ENCODE measurements at places on chromosomes 2 and 18.

GRCh38 chr2:134070281-134070741 lies 183.6 kb upstream of the MGAT5 start:
- DNase-seq, result no peak

DNA sequence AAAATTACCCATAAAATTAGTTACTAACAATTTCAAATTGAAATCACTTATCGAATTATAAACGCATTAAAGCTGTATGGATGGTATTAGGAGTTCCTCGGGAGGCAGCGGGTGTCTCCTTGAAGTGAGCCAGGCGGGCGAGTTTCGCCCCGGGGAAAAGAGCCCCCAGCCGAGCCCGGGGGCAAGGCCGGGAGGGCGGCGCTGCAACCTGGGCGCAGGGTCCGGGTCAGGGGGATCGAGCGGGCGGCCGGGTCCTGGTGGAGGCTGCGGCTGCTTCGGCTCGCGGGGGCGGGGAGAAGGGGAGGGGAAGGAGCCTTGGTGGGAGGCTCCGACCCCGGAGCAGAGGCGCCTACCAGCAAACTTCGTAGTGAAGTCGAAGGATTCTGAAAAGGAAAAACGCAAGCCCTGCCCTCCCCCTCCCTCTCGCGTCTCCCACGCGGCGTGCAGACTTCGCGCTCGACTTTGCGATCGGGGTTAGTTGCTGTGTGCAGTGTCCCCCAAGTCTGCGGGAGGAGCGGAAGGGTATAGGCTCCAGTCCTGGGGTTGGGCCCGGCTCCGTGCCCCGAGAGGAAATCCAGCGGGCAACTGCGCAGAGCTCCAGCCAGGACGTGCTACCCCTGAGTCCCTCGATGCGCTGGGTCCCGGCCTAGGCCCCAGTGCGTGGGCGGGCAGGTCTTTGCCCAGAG lies 140.8 kb downstream of the MEIS1 start:
- no peak for DNase-seq

GRCh38 chr2:126782648-126783047 lies 116.0 kb upstream of the TEX51 start:
- no peak for DNase-seq

- DNase-seq, result no peak
Observed at GRCh38 chr2:197803033-197803444, 1.4 kb upstream of the PLCL1 start.

DNA sequence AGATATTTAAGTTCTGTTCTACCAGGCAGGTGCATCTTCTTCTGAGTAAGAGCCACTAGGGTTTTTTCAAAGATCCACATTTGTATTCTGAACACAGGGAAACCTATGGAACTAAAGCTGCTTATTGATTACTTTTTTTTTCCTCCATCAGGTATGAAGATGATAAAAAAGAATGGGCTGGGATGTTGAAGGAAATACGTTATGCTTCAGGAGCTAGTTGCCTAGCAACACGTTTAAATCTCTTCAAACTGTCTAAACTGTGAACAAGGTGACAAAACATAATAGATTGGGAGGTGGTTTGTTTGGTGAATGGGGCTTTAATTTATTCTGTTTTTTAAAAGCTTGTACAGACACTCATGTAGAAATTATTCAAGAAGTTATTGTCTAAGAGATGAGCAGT lies 15.9 kb downstream of the KLHL41 start:
- DNase-seq, result no peak

DNA sequence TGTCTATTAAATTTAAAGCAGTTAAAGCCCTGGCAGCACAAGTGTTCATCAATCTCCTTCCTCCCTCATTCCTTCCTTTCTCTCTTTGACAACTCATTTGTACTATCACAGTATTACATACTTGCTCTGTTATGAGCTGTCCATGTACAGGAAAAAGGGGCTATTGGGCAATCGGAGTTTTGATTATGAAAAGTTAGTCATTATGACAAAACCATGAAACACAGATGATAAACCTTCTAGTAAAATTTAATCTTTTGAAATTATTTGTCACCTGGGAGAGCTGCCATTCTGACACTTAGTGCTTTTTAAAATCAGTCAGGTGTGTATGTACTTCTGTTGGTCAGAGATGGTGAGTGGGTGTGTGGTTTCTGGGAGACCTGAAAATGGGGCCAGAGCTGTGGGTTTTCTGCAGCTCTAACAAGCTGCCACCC lies 39.4 kb downstream of the MAP4K4 start:
- DNase-seq, result no peak

- DNase-seq, result no peak
Observed at GRCh38 chr18:36162981-36163380, 24.3 kb upstream of the MOCOS start.

DNA sequence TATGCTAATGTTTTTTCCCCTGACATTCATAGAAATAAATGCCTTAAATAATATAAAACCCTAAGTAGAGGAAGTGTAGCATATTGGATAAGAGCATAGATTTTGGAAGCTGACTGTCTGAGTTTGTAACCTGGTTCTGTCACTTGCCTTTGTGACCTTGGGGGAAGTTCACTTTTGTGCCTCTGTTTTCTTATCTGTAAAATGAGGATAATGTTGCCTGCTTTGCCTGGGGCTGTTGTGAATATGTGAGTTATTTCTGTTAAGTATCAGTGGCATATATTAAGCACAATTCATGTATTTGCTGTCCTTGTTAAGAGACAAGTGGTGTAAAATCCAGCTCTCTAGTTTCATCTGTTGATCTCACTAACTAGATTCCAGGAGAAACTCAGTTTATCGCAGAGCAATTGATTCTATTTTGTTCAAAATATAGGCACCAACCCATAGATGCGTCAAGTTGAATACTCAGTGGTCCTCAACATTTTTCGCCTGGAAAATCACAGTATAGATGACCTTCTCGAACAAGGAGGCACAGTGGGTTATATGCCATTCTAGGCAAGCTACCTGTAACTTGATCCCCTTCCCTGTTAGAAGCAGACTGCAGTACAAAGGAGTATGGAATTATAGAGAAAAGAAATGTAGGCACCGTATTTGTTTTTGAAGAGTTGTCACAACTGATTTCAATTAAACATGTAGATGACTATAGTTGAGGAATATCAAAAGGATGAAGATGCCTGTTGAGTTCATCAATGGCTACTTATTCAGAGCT lies 67.0 kb downstream of the SOCS6 start:
- no peak for DNase-seq

DNA sequence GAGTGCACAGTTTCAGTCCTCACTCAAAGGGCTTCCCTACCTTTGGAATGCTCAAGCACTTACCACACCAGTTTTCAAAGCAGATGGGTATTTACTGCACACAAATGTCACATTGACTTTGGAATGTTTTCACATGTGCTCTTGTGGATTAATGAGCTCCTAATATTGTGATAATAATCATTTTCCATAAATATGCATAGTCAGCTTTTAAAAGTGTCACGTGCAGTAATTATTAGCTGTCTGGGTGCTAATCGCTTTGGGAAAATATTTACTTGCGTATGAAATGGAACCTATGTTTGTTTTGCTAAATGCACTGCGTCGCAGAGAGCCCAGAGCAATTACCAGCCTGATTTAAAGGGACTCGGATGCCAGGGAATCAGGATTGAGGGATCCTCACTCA lies 229.3 kb downstream of the SMAD2 start:
- no peak for DNase-seq

DNA sequence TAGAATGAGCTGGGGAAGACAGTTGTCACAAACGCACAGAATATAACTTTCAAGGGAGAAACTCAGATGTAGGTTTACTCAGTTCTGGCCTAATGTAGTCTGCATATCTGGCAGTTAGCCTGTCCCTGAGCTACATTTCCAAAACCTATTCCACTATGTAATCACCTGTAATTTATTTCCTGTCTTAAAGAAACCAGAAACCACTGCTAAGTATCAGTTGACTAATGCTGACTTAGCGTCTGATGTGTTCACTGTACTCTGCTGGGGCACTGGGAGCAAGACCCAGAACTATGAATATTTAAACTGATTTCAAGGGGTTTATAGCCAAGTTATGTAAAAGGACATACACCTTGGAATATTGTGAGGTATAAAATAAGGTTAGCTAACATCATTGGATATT lies 1995.2 kb upstream of the PIK3C3 start:
- DNase-seq, result no peak

DNA sequence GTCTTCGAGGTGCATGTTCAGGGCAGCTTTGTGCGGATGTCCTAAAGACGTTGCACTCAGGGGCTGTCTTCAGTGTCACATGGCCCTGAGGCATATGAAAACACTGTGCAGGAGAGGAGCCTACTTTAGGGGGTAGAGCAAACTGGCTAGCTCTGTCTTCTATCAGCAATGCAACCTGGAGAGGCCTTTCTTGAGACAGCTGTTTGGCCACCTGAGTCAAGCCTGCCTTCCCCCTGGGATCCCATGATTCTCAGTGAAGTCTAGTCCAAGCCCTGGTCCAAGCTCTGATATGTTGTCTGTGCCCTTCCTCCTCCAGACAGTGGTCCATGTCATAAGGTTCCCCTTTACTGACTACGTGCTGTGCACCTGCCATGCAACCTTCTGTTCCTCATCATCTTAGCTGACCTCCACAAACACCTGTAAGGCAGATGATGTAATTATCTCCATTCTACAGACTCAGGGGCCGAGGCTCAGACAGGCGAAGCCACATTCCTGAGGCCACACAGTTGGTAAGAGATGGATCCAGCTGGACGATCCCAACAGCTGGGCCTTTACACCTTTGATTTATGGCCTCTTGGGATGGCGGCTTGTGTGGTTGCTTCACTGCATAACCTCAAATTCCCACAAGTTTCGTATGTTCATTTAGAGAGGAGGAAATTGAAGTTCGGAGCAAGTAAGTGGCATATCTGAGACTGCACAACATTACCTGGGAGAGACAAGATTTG lies 109.9 kb downstream of the COPS8 start:
- no peak for DNase-seq

- DNase-seq, result no peak
Observed at GRCh38 chr2:30022444-30023071, 101.2 kb upstream of the ALK start.

GRCh38 chr18:55439056-55439455 lies 148.9 kb downstream of the TCF4 start:
- no peak for DNase-seq

GRCh38 chr2:104876606-104877570 lies 23.0 kb downstream of the POU3F3 start:
- no peak for DNase-seq

DNA sequence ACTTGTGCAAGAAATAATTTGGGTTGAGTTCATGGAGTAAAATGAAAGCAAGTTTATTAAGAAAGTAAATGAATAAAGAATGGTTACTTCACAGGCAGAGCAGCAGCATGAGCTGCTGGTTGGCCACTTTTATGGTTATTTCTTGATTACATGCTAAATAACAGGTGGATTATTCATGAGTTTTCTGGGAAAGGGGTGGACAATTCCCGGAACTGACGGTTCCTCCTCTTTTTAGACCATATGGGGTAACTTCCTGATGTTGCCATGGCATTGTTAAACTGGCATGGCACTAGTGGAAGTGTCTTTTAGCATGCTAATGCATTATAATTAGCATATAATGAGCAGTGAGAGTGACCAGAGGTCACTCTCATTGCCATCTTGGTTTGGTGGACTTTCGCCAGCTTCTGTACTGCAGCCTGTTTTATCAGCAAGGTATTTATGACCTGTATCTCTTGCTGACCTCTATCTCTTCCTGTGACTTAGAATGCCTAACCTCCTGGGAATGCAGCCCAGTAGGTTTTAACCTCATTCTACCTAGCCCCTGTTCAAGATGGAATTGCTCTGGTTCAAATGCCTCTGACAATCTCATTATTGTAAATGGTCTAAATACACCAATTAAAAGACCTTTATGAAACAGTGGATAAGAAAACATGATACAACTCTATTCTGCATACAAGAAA lies 114.1 kb upstream of the FIGN start:
- no peak for DNase-seq

- no peak for DNase-seq
Observed at GRCh38 chr18:33711514-33711913, 133.5 kb downstream of the ASXL3 start.

GRCh38 chr18:27583466-27583865 lies 398.4 kb upstream of the CHST9 start:
- DNase-seq, result no peak

DNA sequence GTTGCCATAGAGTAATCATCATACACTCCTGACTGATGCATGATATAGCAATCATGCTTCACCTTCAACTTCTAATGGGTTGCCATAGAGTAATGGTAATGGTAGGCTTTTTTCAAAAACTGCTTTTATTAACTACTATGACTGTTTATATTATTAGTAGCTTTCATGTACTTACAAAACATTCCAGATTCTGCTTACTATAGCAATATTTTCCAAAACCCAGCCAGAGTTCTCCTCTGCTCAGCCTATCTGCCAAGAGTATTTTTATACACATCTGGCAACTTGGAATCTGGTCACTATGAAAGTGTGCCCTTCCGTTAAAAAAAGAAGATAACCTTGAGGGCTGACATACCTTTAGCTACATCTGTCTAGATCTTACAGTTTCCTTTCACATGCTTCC lies 5.0 kb upstream of the UNC80 start:
- no peak for DNase-seq

DNA sequence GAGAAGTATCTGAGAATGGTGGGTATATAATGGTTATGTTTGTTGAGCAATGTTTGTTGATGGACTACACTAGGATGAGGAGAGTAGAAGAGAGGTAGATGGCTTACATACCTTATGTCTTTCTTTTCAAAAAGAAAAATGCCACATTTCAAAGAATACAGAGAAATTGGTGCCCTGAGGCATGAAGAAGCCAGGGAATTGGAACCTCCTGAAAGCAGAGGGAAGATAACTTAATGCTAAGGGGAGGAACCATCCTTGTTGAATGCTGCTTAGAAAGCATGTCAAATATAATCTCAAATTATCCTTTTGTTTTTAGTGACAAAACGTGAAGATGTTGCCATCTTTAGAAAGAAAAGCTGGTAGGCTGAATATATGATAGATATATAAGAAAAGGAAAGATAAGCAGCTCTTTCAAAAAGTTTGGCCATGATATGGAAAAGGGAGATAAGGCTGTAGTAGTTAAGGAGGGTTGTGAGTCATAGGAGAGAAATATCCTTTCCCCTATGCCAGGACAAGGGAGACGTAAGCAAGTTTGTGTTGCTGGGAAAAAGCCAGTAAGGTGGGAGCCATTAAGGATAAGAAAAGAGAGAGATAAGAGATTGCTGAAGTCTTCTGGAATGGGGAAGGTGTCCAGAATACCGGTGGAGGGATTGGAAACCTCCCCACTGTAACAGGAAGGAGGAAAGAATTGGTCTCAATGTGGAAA lies 66.3 kb downstream of the SCN2A start:
- no peak for DNase-seq

DNA sequence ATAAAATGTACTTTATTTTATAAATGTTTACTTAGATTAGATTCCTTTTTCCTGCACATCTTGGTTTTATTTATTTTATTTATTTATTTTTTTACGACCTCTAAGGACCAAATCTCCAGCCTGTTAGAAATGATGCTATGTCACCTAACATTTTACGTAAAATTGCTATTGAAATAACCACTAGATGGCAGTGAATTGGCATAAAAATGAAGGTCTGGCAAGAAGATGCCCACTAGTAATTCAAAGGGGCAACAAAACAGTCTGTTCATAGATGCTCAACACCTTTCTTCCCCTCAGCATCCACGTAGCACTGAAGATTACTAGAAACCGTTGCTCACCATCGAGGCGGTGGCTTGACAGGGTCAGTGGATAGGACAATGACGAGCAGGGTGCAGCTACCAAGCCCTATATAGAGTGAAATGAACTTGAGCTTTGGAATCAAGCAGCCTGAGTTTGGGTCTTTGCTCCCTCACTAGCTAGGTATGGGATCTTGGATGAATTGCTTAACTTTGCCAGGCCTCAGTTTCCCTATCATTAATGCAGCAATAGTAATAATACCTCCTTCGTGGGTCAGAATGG lies 128.7 kb upstream of the L3MBTL4 start:
- no peak for DNase-seq
